GM12891 (cell line): ENCODE measurements at places on chromosomes 2 and 18.

DNA sequence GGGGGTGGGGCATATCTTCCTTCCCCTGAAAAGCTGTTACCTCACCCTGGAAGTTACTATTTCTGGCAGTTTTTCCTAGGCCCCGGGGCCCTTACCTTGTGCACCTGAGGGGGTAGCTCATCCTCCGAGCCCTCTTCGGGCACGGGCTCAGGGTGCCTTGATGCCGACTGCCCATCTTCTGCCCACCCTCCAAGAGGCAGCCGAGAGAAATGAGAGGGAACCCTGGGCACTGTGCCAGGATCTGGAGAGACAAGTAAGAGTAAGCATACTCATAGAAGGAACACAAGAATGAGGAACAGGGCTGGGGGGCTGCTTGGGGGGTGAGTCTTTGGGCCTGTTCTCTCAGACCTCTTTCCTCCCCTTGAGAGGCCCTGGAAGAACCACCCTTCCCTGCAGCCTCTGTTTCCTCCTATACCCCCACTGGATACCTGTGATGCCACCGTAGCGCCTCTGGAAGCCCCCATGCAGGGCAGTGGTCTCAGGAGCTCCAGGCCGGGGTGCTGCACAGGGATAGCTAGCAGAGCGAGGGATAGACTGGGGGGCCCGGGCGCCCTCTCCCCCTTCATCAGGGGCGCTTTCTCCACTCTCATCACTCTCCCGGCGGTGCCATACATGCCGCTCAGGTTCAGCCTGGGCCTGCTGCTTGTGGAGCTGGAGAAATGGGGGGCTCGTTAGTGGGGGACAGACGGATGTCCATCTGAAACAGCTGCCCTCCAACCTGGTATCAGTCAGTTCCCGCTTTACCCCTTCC is 2.1 kb upstream of the ABCB6 start:
- no peak for DNase-seq

DNA sequence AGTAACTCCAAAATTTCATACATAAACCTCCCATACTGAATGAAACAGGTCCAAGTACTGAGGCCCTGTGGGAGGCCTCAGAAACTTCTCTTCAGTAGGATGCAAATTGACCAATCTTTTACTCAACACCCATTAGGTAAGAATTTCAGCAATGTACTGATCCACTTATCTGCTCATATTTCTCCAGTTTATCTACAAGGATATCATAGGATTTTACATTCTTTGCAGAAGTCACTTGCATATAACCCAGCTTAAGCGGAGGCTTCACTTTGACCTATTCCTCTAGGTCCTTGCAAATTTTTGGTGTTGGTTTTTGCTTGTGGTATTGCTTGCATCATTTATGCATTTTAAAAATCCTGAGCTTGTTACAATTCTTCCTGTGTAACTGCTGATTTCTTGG is 28.8 kb upstream of the SLC3A1 start:
- no peak for DNase-seq

- no peak for DNase-seq
Observed at GRCh38 chr2:227180770-227181169, 16.3 kb downstream of the COL4A3 start.

GRCh38 chr2:70340075-70340474 is 38.2 kb upstream of the FAM136A start:
- no peak for DNase-seq

- DNase-seq: no peak
Observed at GRCh38 chr18:48989304-48990303, 38.8 kb upstream of the SMAD7 start.

DNA sequence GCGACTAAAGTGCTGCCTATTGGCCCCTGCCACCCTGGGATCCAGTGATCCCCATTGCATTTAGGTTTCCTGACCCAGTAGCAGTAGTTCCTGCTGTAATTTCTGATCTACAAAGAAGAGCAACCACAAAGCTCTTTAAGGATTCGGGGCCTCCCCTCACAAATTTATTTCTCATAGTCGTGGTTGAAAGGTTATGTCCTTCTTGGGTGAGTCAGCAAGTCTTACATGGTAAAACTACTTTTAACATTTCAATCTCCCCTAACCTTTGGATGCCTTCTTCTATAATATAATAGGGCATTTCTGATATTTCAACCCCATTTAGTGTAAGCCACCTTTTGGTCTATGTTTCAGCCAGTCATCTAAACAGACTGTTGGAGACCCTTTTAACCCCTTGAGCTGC is 14.9 kb downstream of the PIKFYVE start:
- no peak for DNase-seq
